Stimulated activated CD4-positive, alpha-beta T cell treated with anti-CD3 and anti-CD28 coated beads, Interleukin-2, amount 100 ng/mL, for 4 hours (primary cell): ENCODE measurements at places on chromosomes 2 and 18.
A peak's percentile ranks its signal among the peaks of the same experiment; 100 is the strongest.

DNA sequence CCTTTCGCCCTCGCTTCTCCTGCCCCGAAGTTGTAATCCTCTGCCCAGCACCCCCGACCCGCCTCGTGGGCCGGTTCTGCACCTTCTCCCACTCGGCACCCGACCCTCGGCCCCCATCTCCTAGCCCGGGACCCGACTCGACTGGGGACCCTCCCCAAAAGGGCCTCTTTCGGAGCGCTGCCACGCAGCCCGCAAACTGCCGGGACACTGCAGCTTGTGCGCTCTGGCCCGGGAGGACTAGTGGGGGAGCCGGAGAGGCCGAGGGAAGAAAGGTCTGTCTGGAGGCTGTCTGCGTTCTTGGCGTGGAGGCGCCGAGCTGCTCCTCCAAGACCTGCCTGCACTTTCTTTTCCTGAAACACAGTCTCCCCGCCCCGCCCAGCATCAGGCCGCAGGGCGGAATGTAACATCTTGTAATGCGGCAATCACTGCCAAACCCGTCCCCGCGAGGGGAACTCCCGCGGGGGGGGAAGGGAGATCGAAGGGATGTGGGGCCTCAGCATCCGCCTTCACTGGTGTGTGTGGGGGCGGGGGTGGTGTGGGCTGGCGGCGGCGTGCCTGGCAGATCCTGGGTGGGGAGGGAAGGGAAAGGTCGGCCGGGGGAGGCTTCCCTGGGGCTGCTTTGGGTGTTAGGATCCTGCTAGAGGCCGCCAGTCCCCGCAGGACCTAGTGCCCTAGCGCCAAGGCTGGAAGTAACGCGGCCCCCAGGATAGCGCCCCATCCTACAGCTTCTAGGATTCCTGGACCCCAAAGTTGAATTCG, 7.4 kb downstream of the DLX2 start:
- DNase-seq, result peak; percentile 68

- no peak for DNase-seq
These were observed 498.7 kb downstream of the PTPRM start for GRCh38 chr18:8065773-8066172.

DNA sequence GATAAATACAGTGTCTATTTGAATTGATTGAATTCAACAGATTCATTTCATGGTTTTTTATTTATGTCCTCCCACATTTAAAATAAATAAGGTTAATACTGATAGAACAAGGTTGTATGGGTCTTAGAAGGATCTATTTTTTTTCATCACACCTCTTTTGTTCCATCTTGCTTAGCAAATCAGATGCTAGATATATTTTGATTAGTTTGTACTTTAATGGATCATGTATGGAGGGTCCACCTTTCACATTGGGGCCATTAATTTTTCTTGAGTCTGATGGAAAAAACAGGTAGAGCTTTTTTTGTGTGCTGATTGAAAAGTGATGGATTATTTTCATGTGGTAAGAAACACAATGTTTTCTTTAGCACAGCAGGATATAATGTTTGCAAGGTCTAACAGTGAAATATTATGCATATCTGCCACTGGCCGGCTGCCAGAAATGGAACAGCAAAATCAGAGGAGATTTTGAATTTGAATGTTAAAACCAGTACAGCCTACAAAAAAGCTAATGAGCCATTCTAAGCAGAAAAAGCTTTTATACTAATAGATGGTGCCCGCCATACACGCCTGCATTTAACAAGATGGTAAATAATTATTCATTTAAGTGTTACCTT, 188.1 kb upstream of the ETAA1 start:
- DNase-seq, result no peak

- DNase-seq, result peak; percentile 70
These were observed at the start of gene CFAP53 for GRCh38 chr18:50266248-50266704. TSS of gene CFAP53 (minus strand) at chr18:50266495. CDS start at chr18:50266404, 91 bp downstream.

- no peak for DNase-seq
These were observed 67.0 kb downstream of the ZEB2 start for GRCh38 chr2:144452989-144453336.

GRCh38 chr2:238922435-238922834, 74.5 kb downstream of the TWIST2 start:
- no peak for DNase-seq

DNA sequence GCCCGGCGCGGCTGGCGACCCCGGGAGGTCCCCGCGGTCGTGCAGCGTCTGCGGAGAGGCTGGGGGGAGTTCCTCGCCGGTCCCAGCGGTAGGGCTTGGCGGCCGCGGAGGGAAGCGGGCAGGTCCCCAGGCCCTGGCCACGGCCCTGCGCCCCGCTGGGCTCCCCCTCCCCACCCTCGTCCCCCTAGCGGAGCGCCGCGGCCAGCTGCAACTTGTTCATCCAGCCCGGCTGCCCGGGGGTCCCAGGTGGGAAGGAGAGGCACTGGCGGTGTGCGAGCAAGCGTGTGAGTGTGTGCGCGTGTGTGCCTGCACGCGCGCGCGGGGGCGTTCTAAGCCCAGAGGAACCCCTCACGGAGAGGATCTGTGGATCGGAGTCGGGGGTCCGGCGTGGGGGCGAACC, 1.3 kb downstream of the PTPRM start:
- no peak for DNase-seq

GRCh38 chr2:54206596-54206995, 49.4 kb downstream of the TSPYL6 start:
- no peak for DNase-seq

GRCh38 chr2:241063587-241063986, 38.5 kb downstream of the MTERF4 start:
- DNase-seq, result no peak

GRCh38 chr2:176133389-176133788, 3.9 kb downstream of the HOXD8 start:
- DNase-seq, result no peak

DNA sequence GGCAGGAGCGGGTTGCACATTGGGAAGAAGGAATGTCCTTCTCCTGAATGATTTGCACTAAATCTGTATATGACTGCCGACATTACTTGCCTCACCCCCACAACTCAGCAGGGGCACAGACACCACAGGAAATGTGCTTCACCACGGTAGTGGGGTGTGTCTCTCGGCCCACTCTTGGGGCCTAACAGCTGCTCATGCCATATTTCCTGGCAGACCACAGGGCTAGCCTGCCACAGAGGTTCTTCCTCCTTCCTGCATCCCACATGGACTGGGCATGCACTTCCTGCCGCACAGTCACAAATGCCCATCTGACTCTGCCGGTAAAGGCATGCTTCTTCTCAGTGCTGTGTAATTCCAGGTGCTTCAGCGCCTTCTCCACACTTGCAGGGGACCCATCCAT, 10.3 kb upstream of the PAPOLG start:
- no peak for DNase-seq

DNA sequence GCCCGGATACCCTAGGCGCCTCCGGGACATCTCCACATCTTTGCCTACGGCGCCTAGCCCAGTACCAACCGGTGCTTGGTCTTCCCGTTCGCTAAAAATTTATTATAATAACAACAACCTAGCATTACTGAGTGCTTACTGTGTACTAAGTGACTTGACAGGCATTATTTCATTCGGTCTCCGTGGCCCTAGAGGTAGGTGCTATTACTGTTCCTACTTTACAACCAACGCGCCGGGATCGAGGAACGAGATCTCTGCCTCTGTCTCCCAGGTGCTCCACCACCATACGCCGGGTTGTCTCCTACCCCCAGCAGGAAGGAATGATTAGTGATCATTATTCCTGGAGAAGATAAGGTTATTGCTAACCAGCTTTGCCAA, 657 bp upstream of the BIN1 start:
- DNase-seq, result no peak
